Upper lobe of right lung (tissue), 1 donor: ENCODE measurements at places on chromosomes 6 and 20. TPM values are rescaled to one million over a fixed set of nuclear protein-coding genes. Genes with fewer than 3 reads are reported as not detected.
A peak's percentile ranks its signal among the peaks of the same experiment; 100 is the strongest.

- H3K36me3 ChIP-seq = no peaks in the 10 kb centered on the region
- no peaks in the 10 kb centered on the region for H3K4me1 ChIP-seq
- H3K27me3 ChIP-seq = no peaks in the 10 kb centered on the region
- no peak for DNase-seq
These were observed 780.9 kb downstream of the QKI start for GRCh38 chr6:164195278-164195941.

GRCh38 chr20:16043931-16044330 is 529.3 kb downstream of the KIF16B start:
- no peak overlapping the region for H3K27ac ChIP-seq
- H3K4me1 ChIP-seq = no peaks in the 10 kb centered on the region
- H3K27me3 ChIP-seq = no peaks in the 10 kb centered on the region
- H3K4me3 ChIP-seq = no peak overlapping the region
- no peak for DNase-seq
- no peaks in the 10 kb centered on the region for H3K36me3 ChIP-seq

Gene LPA
- not detected for total RNA-seq

Gene PRKN
- 2.7 TPM for total RNA-seq

Gene DDX43
- total RNA-seq = 2.5 TPM

Gene MMP24OS
- 85.2 TPM for total RNA-seq

- no peaks in the 10 kb centered on the region for H3K36me3 ChIP-seq
- DNase-seq = no peak
- H3K4me3 ChIP-seq = no peak overlapping the region
- peaks cover 22% of the 10 kb centered on the region for H3K4me1 ChIP-seq
- H3K27me3 ChIP-seq = no peaks in the 10 kb centered on the region
These were observed 57.3 kb downstream of the TRAF3IP2 start for GRCh38 chr6:111548368-111548767.

GRCh38 chr20:44448753-44449546 is 26.7 kb upstream of the TTPAL start:
- no peak overlapping the region for H3K4me3 ChIP-seq
- no peaks in the 10 kb centered on the region for H3K36me3 ChIP-seq
- no peak overlapping the region for H3K27ac ChIP-seq
- H3K4me1 ChIP-seq = no peaks in the 10 kb centered on the region

DNA sequence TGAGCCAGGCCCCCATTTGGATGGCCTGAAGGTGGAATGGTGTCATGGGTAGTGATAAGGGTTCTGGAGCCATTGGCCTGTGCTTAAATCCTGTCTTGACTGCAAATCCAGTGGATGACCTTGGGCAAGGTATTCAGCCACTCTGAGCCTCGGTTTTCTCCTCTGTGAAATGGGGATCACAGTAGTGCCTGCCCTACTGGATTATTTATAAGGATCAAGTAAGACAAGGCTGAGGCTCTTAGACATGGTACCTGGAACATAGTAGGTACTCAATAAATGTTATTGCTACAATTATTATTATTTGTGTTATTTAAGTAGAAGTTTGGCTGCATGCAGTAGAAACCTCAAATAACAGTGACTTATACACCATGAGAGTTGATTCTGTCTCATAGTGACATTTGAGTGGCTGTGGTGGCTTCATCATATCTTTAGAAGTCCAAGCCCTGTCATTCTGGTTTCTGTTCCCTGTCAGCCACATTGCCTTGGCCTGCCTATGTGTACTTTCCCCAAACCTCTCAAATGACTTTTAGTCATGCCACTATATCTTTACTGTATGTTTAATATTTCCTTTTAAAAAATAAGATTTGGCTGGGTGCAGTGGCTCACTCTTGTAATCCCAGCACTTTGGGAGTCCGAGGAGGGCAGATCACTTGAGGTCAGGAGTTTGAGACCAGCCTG is 37.6 kb upstream of the CHMP4B start:
- no peaks in the 10 kb centered on the region for H3K27me3 ChIP-seq
- no peak overlapping the region for H3K4me3 ChIP-seq
- no peak for DNase-seq
- peaks cover 12% of the 10 kb centered on the region for H3K36me3 ChIP-seq
- H3K27ac ChIP-seq = no peak overlapping the region

DNA sequence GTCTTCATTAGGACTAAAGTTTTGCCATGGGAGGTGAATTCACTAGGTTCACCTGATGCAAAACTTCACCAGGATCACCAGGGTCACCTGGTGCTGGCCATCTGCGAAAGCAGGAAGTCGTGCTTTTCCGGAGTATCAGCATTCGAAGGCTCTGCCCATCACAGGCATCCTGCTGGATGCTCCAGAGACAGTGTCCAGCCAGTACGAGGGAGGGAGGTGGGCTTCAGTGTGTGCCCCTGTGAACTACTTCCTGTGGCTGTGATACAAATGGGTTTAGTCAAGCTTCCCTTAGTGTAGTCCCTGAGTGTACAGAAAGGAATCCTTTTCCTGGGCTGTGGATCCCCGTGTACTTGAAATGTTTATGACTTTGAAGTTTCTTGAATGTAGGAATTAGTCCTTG is 3.4 kb upstream of the RPS6KA2 start:
- H3K27me3 ChIP-seq = no peaks in the 10 kb centered on the region
- H3K36me3 ChIP-seq = no peaks in the 10 kb centered on the region
- no peak overlapping the region for H3K4me3 ChIP-seq
- H3K27ac ChIP-seq = no peak overlapping the region

Gene RSPO4
- 10.9 TPM for total RNA-seq

DNA sequence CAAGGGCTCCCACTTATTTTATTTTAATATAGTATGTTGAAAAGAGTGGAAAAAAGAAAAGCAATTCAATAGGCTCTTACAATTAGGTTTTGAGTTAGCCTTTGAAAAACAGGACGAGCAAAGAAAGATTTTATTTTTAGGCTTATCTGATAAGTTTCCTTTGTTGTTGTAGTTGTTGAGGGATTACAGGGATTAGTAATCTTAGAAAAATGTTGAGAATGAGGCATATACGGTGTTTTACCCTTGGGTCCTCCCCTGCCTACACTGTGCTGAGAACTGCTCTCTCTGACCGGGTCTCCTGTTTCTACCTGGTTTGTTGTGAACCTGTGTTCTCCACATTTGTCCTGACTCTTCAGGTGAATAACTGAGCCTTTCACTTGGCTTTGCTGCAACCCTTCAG is 16.7 kb downstream of the TRAPPC3L start:
- H3K27ac ChIP-seq = no peak overlapping the region
- H3K4me1 ChIP-seq = no peaks in the 10 kb centered on the region
- no peaks in the 10 kb centered on the region for H3K27me3 ChIP-seq
- no peak overlapping the region for H3K4me3 ChIP-seq
- no peaks in the 10 kb centered on the region for H3K36me3 ChIP-seq

DNA sequence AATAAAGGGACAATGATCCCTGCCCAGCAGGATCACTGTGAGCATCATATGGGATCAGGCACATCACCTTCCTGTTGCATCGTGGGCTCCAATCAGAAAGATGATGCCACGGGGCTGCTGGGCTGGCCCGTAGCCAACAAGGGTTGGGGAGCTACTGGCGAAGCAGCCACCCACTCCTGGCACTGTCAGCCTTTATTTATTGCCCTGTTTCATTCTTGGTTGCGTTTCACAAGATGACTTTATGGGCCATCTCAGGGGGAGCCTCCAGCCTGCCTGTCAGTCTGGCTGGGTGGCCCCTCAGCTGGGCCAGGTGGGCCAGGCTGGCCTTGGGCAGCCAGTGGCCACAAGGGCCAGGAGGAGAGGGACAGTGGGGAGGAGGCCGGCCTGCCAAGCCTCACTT is 17.3 kb downstream of the VSTM2L start:
- no peak overlapping the region for H3K4me3 ChIP-seq
- no peak overlapping the region for H3K27ac ChIP-seq
- H3K27me3 ChIP-seq = peaks cover 13% of the 10 kb centered on the region
- peaks cover under 1% of the 10 kb centered on the region for H3K4me1 ChIP-seq
- DNase-seq = no peak

DNA sequence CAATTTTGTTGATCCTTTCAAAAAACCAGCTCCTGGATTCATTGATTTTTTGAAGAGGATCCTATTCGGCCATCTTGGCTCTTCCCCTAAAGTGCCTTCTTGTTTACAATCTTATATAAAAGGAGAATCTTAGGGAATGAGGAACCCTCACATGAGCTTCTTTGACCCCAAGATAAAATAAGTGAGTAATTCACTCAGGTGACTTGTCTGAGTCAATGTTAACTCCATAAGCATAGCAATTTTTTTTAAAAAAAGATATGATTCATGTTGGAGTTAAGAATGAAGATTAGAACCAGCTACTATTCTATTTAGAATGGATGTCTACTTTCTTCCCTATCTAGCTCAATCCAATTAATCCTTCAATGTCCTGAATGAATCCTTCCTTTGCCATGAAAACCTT is 21.0 kb downstream of the WASF1 start:
- H3K36me3 ChIP-seq = no peaks in the 10 kb centered on the region
- H3K27ac ChIP-seq = no peak overlapping the region
- H3K4me1 ChIP-seq = no peaks in the 10 kb centered on the region
- H3K4me3 ChIP-seq = no peak overlapping the region

- no peaks in the 10 kb centered on the region for H3K4me1 ChIP-seq
- H3K4me3 ChIP-seq = no peak overlapping the region
- H3K36me3 ChIP-seq = no peaks in the 10 kb centered on the region
- no peak for DNase-seq
These were observed 613.2 kb upstream of the FLRT3 start for GRCh38 chr20:14950633-14951032.

DNA sequence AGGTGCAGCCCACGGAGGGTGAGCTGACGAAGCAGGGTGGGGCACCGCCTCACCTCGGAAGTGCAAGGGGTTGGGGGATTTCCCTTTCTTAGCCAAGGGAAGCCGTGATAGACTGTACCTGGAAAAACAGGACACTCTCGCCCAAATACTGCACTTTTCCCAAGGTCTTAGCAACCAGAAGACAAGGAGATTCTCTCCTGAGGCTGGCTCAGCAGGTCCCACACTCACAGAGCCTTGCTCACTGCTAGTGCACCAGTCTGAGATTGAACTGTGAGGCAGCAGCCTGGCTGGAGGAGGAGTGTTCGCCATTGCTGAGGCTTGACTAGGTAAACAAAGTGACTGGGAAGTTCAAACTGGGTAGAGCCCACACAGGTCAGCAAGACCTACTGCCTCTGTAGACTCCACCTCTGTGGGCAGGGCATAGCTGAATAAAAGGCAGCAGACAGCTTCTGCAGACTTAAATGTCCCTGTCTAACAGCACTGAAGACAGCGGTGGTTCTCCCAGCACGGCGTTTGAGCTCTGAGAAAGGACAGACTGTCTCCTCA is 28.0 kb downstream of the SYNE1 start:
- no peaks in the 10 kb centered on the region for H3K27me3 ChIP-seq
- no peaks in the 10 kb centered on the region for H3K4me1 ChIP-seq
- H3K27ac ChIP-seq = no peak overlapping the region
- H3K36me3 ChIP-seq = no peaks in the 10 kb centered on the region

DNA sequence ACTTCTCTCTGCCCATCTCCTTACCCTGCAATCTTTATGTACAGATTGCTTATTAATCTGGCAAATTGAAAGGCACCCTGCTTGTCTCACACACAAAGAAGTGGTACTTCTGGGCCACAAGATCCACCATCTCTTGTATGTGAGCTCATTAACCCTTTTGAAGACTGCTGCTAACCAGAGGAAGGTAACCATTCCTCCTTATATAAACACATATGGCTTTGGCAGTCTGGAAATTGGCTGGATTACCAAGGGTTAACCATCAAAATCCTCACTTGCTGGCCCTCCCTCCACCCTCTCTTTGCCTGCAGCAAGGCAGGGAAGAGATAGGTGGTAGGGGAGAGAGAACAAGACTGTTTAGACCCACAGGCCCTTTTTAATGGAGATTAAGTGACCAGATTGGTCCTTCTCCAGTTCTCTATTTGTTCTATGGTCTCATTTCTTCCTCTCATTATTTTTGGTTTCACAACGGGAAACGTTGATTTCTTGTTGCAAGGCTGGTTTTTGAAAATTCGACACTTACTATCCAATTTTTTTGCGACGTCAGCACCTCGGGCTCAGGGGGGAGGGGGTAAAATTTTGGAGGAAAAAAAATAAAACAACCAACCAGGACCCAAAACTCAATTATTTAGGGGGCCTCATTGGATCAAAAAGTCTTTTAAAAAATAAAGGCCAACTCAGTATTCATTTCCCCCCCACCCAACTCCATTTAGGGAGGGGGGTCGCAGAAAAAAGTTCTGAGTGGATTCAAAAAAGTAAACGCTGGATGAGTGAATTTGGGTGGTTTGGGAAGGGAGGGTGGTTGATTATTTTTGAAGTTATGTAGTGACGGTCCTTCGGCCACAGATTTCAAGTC is 859 bp downstream of the PPP1R10 start:
- H3K4me3 ChIP-seq = peak overlapping the region; percentile 70
- H3K27me3 ChIP-seq = no peaks in the 10 kb centered on the region
- H3K36me3 ChIP-seq = peaks cover 31% of the 10 kb centered on the region

DNA sequence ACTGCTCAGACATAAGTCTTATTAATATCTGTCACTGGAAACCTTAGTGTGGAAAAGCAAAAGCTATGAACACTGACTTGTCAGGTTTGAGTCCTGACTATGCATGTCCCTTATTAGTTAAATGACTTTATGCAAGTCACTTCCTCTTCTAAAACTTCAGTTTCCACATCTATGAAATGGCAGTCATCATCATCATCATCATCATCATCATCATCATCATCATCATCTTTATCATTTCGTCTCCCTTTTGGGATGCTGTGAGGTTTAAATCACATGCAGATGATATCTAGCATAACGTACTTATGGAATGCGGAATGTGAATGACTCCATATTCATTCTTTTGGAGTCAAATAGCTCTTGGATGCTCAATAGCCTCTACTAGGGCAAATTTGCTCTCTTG is 24.5 kb downstream of the HDGFL1 start:
- no peak overlapping the region for H3K27ac ChIP-seq
- no peaks in the 10 kb centered on the region for H3K4me1 ChIP-seq
- no peak overlapping the region for H3K4me3 ChIP-seq
- H3K27me3 ChIP-seq = no peaks in the 10 kb centered on the region
- DNase-seq = no peak
- H3K36me3 ChIP-seq = no peaks in the 10 kb centered on the region

Gene TAAR2
- not detected for total RNA-seq

DNA sequence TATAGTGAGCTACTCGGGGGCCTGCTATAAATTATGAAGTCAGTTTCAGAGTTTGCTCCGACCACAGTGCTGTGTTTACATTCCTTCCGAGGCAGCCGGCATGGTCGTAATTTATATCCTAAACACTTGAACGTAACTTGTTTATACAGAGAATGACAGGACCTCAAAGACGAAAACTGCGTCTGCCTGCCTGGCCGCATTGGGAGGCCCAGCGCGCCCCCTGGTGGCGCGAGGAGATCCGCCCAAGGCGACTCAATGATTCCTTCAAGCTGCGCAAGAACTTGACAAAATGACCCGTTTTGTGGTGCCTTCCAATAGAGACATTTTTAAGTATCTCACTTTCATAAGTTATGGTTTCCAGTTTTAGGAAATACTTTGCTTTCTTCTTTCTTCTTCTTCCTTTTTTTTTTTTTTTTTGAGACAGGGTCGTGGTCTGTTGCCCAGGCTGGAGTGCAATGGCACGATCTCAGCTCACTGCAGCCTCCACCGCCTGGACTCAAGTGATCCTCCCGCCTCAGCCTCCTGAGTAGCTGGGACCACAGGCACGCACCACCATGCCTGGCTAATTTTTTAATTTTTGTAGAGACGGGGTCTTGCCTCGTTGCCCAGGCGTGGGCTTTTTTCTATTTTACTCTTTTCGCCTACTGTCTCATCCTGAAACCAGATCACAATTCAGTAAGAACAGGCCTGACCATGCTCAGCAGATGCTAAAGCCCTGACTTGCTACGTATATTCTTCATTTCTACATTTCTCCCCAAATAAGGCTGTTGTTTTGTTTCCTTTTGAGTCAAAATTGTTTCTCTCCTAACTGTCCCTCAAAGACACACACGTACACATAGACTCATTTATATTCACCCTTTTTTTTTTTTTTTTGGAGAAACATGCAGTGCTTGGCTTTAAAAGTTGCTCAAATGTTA is 7.8 kb downstream of the FOXF2 start:
- H3K4me1 ChIP-seq = no peaks in the 10 kb centered on the region
- peak; percentile 83 for DNase-seq
- H3K27me3 ChIP-seq = peaks cover 68% of the 10 kb centered on the region
- H3K27ac ChIP-seq = peak overlapping the region; percentile 58

Gene THBD
- 104 TPM for total RNA-seq

Gene GSTA2
- not detected for total RNA-seq

Gene GNAS
- total RNA-seq = 746 TPM
